ENCODE measurements at places on chromosomes 2 and 18.

GRCh38 chr2:46286715-46287114 lies 10.5 kb upstream of the EPAS1 start:
- no peak for DNase-seq

DNA sequence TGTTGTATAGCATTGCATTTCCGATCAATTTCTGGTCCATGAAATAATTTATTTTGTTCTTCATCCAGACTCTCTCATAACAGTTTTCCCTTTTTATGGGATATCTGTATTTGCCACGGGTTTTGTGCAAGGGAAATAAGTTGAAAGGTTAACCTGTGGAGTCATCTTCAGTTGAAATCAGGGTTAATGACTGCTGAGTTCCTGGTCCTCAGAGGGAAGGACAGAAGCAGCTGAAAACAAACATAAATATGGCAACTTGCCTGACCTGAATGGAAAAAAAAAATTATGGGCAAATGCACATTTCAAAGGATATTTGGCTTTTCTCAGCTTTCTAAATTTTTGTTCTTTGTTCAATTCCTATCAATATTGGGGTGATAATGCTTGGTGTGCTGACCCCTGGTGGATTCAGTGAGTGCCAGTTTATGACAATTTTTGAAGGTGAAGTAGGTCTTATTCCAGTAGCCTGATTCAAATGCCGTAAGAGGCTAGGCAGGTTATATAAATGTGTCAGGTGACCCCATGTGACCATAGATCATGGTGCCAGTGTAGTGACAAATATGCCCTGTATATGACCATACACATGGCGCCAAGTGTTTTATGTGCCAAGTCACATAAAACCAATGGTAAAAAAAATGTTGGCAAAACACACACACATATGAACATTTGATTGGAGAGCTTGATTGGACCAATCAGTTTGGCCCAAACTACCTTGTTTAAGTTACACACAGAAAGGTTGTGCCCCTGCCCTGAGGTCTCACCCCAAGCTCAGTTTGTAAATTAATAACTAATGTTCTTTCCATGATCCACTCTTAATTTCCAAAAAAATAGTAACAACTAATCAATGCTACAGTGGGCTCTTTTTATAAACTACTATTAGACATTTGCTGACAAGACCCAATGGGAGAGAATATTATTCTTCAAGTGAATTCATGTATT lies 47.6 kb upstream of the FAM124B start:
- no peak for DNase-seq

GRCh38 chr18:7112936-7113335 lies 4.7 kb downstream of the LAMA1 start:
- DNase-seq = no peak

DNA sequence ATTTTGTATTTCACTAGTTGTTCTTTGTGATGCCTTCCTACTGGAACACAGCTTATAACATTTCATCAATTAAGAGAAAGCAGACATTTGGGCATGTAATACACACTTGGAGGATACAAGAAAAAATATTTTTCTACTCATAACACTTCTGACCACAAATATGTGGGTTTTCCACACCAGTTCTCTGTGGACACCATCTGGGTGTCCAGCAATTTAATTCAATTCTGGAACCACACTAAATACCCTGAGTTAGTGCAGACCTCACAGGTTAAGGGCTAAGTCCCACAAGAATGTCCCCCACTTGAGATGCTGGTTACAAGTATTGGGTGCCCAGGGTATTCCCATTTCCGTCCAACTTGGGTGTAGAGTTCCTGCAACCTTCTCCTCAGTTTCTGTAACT lies 91.1 kb upstream of the SKOR2 start:
- no peak for DNase-seq

DNA sequence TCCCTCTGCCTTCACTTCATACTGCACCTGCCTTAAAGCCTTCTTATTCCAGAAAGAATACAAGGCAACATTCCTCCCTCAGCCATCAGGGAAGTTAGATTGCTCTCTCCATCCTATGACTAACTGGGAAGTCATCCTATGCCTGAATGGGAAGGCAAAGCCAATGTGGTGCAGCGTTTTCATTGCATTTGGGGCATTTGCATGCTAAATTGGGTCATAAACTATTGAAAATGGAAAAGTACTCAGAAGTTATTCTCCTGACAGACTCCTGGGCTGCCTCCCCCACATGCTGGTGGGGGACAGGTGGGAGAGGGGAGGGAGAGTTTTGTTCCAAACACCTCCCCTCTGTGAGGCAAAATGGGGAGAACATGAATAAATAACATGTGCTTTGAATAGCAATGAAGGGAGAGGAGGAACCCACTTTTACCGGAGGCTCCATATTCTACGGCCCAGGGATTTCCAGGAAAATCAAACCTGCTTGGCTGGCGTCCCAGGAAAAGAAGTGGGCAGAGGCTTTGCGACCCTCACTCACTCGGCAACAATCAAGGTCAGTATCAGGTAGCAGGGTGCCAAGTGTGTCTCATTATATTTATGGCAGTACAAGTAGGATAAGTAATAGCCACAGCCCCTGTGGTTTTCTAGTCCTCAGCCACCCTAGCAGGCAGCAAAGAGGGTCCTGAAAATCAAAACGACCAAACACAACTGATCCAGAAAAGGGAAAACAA lies 84.1 kb downstream of the BOD1L2 start:
- no peak for DNase-seq

DNA sequence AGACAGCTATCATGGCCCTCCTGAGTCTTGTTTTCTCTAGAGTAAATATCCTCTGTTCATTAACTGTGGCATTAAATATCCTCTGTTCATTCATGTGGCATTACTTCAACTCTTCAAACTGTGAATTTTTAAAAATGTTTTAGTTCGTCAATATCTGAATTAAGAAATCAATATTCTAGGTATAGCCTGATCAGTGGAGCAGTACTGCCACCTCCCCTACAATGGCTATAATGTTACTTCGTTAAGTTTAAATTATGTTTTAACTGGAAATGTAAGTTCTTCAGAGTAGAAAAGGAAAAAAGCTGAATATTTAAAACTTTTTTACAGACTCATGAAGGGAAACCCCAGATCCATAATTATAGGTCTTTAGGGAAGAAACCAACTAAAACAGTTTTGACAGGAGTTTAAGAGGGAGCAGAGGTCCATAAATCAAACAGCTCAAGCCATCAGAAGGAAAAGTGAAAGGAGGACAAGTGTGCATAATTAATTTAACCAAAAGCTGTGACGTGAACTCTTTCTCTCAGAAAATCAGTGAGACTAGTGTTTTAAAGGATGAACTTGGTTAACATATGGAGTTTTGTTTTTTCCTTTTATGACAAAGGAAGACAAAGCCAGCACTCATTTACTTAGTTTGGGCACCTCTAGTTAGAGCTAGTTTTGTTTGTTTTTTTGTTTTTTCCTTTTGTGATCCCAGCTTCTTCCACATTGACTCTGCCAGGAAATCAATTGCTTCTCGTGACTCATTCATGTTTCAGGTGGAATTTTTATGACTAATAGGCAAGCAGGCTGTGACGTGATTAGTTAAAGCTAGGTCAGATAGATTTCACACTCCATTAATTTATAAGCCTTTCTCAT lies 44.9 kb downstream of the RBBP8 start:
- DNase-seq = no peak

- DNase-seq = no peak
Measured at GRCh38 chr2:205066081-205066480, 520.8 kb downstream of the PARD3B start.

- no peak for DNase-seq
Measured at GRCh38 chr2:181558371-181558770, 98.5 kb downstream of the CERKL start.

DNA sequence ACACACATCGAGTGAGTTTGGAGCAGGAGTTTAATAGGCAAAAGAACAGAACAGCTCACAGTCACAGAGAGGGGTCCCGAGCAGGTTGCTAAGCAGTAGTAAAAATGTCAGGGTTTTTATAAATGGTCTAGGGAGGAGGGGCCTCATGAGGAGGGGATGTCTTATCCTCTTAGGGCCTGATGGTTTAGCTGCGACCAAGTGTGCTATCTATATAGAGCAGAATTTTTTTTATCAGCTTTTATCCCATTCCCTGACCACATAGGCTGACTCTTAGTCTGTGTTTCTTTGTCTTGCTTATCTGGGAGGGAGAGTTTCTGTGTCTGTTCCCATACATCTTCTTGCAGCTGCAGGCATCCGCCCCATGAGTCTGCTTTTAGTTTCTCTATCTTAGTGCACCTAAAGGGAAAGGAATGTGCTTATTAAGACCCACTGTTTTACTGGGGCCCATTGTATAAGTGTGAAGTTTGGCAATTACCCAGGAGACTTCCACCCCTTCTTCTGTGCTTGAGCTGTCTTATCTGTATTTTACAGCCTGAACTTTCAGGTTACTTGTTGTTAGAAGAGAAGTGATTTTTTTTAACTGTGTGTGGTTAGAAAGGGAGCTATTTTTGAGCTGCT lies 30.4 kb upstream of the GMCL1 start:
- DNase-seq = no peak

- no peak for DNase-seq
Measured at GRCh38 chr2:204177977-204178522, 241.5 kb downstream of the ICOS start.

GRCh38 chr18:44715245-44715644 lies 34.6 kb downstream of the SETBP1 start:
- DNase-seq = no peak

- DNase-seq = no peak
Measured at GRCh38 chr18:44884431-44884830, 203.7 kb downstream of the SETBP1 start.

- DNase-seq = no peak
Measured at GRCh38 chr2:168796090-168796577, 6.3 kb upstream of the NOSTRIN start.

DNA sequence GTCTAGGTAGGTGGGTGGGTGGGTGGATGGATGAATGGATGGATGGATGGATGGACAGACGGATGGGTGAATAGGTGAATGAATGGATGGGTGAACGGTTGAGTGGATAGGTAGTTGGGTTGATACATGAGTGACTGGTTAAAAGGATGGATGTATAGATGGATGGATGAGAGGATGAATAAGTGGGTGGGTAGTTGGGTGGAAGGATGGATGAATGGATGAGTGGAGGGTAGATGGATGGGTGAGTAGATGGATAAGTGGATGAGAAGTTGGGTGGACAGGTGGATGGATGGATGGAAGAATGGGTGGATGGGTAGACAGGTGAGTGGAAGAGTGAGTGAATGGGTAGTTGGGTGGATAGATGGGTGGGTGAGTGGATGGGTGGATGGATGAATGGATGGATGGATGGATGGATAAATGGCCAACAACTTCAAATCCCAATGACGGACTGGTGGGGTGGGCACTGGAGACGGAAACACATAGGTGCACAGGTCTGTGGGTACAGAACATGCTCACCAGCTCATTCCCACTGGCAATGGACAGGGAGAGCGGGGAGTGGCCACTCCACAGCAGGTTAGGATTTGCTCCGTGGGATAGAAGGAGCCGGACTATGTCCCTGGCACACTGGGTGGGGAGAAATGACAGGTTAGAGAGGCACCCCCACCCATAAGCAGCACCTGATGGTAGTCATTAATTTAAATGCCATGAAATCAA lies 48.8 kb downstream of the ANKMY1 start:
- no peak for DNase-seq

GRCh38 chr2:130183512-130184373 lies 1.7 kb downstream of the MZT2B start:
- DNase-seq = no peak

- no peak for DNase-seq
Measured at GRCh38 chr2:119389615-119390306, 23.0 kb downstream of the DBI start.

DNA sequence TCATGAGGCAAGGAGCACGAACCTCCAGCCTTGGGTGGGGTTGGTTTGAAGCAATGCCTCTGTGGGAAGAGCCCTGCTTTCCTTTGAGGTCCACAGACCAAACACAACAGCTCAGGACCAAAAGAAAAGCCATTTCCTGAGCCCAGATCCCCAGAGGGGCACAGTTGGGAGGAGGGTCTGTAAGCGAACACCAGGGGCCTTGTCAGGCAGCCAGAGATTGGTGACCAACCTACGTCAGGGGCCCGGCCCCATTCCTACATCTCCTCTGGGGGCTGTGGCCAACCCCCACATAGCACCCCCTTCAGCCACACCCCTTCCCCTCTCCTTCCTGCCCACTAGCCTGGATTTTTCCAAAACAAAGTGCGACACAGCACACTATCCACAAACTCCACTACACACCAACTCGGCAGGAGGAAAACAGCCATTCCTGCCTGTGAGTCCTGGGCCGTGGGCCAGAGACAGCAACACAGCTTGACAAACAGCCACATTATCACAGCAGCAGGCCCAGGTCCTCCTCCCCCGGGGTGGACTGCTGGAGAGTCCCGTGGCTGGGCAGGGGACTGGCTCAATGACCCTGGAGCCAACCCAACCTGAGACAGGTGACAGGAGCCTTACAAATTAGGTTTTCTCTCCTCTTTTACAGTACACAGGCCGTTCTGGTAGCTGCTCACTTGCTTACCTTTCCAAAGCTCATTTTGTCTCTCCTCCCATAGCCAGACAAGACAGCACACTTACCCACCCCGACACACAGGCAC lies 98.8 kb downstream of the TNS1 start:
- DNase-seq = peak; percentile 23

DNA sequence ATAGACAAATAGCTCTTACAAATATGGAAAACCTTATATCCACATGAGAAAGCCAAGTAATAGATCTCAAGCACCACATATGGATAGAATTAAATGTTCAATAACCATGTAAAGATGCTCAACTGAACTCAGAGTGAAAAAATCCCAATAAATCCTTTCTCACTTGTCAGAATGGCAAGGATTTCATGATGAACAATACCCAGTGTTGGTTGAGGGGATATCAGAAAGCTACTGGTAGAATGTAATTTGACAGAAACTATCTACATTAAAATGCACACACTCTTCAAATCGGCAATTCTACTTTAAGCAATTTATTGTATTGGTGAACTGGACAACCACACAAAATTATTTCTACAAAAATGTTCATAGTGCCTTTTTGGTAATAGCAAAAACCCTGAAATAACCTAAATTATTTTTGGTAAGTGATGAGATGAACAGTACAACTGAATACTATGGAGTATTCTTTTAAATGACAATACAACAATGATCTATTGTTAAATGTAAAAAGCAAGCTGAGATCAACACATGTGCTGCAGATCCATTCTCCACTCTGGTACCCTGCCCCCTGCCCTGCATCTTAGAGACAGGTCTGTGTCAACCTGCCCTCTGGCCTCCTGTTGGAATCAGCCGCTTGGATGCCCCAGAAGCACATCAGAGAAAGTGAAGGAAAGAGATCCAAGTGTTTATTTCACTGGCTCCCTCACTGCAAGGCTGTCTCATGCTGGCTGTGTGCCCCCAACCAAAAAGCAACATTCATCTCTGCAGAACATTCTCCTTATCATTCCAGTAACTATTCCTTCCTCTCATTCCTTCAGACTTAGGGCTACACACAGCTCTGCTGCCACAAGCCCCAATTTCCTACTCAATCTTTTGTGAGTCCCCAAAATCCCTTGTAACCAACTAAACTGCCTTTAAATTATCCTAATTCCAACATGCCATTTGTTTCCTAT lies 442.5 kb downstream of the LRATD1 start:
- no peak for DNase-seq

GRCh38 chr18:76935722-76936337 lies 113.5 kb downstream of the ZNF236 start:
- no peak for DNase-seq
